Hematopoietic multipotent progenitor cell treated with erythropoietin and hydrocortisone succinate and interleukin-3 and kit ligand, for 4 days (in vitro differentiated cells): ENCODE measurements at places on chromosomes 11 and 22.
A peak's percentile ranks its signal among the peaks of the same experiment; 100 is the strongest.

- DNase-seq, result peak; percentile 71
Observed at GRCh38 chr11:102451041-102451680, 1.4 kb downstream of the TMEM123 start.

DNA sequence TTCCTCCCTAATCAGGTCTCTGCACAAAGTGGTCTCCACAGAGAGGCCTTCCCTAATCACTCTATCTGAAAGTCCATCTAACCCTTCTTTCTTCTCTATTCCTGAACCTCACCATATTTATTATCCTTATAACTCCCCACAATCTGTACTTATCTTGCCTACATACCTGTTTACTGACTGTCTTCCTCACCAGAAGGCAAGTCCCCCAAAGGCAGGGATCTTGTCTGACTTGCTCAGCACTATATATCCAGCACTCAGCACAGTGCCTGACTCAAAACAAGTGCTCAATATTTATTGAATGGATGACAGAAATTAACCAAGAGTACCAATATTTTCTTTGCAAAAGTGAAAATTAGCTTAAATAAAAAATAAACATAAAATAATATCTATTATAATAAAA, 5.5 kb downstream of the DCUN1D5 start:
- no peak for DNase-seq

GRCh38 chr11:66559866-66560676, 8.3 kb downstream of the CTSF start:
- DNase-seq, result no peak

DNA sequence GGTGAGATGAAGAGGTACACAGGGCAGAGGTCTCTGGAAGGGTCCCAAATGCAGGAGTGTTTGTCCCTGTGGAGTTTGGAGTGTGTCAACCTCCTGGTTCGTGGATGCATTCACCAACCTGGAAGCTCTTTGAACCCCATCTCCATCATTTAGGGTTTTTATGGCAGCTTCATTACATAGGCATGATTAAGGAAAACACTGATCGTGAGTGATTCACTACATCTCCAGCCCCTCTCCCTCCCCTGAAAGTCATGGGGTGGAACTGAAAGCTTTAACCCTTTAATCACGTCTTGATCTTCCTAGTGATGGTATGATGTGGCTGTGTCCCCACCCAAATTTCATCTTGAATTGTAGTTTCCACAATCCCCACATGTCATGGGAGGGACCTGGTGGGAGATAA, 19.8 kb upstream of the INCENP start:
- no peak for DNase-seq

GRCh38 chr11:78406568-78407196, 10.9 kb downstream of the GAB2 start:
- peak; percentile 33 for DNase-seq

- DNase-seq, result no peak
Observed at GRCh38 chr22:41534219-41534618, 10.1 kb downstream of the POLR3H start.

DNA sequence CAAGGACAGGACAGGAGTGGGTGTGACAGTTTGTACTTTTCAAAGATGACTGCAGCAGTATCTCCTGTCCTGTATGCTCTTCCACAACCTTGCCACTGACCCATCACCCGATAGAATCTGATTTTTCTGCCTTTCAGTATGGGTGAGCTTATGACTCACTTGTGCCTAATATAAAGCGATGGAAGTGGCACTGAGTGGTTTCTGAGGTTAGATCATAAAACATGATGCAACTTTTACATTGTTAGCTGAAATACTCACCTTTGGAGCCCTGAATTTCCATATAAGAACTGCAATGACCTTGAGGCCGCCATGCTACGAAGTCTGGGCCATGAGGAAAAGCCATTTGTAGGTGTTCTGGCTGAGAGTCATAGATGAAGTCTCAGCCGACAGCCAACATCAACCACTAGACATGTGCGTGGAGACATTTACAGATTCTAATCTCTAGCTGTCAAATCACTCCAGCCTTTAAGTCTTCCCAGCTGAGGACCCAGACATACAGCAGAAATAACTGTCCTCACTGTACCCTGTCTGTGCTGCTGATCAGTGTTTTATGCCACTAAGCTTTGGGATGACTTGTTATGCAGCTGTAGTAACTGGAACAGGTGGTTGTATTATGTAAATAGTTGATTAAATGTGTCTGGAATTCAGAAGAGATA, 105.9 kb upstream of the ARHGAP20 start:
- peak; percentile 33 for DNase-seq
